CD8-positive, alpha-beta memory T cell (primary cell): ENCODE measurements at places on chromosomes 4 and X. TPM values are rescaled to one million over a fixed set of nuclear protein-coding genes. Genes with fewer than 3 reads are reported as not detected.

FMR1NB gene
- total RNA-seq = not detected

TMA16 gene
- 52.9 TPM for total RNA-seq

AKAP14 gene
- not detected for total RNA-seq

ABLIM2 gene
- total RNA-seq = 0.72 TPM

DNA sequence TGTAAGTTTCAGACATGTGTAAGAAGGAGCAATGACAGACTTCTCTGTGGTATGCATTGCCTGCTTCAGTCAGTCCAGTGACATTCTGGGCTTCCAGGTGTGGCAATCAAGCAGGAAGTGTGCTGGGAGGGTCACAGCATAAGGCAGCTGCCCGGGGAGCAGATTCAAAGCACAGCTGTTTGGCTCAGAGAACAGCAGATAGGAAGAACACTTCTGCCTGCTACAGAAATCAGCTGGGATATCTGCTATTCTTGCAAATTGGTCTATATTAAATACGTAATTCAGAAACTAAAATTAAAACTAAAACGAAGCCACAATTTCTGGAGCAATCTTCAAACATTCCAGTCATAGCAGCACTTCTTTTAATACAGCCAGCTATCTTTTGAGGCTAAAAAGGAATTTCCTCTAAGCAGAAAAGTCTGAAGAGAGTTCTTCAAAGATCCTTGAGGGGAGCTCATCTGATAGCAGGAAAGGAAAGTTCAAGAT lies 47.5 kb upstream of the GALNT7 start:
- DNase-seq = no peak

- no peak for DNase-seq
Measured at GRCh38 chrX:100328351-100328750, 81.7 kb downstream of the PCDH19 start.

DNA sequence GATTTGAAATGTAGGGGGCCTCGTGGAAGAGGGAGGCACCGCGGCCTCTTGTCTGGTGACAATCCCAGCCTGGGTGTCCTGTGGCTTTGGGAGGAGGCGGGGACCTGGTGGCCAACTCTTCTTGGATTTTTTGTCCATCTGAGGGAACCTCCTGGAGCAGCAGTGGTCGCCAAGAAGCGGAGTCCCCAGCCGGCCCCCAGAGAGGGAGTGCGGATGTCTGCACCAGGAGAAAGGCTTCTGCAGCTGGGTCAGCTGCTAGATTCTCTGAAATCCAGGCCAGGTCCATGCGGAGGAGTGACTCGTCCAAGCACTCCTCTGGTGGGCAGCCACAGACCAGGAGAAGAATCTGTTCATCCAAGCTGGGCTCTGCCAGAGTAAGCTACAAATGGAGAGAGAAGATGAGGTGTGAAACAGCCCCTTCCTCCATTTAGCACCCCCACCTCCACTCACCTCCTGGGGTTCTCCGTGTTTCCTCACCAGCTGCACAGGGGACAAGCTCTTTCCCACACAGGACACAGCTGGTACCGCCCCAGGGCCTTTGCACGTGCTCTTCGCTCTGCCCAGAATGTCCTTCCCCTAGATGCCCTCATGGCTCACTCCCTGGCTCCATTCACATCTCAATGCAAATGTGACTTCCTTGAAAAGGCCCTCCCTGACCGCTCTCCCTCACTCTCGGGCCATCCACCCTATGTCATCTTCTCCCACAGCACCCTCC lies 27.6 kb downstream of the C4orf50 start:
- DNase-seq = no peak

- no peak for DNase-seq
Measured at GRCh38 chr4:127881563-127881864, 821 bp downstream of the PLK4 start.

DNA sequence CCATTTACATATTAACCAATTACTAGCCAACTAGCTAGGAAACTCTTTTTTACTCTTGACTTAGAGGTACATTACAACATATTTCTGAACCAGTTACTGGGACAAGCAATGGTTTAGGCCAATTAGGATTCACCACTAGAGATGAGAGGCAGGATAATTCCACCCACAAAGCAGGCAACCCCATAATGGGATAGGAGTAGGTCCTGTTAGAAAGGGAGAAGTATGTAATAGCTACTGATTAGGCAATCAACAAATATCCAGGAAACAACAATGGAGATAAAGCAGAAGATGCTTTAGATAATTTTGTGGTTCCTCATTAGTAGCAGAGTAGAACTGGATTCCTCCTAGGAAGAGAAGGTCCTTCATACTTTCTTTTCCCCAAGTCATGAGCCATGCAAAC lies 173.8 kb upstream of the GLRA2 start:
- no peak for DNase-seq

DNA sequence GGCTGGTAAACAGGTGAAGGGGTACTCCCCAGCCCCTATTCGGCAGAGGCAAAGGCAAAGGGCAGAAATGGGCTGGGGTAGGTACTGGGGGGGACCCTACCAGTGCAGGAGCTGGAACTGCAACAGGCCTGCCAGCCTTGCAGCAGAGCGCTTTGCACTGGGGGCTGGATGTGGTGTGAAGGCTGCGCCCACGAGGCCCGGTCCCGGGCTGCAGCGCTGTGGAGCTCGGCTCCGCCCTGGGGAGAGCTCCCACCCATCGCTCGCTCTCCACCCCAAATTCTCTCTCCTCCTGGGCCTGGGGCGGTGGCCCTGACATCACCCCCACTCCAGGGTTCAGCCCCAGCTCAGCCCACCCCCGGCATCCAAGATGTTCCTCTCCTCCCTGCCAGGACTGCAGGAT lies 24.2 kb downstream of the IQSEC2 start:
- no peak for DNase-seq

DNA sequence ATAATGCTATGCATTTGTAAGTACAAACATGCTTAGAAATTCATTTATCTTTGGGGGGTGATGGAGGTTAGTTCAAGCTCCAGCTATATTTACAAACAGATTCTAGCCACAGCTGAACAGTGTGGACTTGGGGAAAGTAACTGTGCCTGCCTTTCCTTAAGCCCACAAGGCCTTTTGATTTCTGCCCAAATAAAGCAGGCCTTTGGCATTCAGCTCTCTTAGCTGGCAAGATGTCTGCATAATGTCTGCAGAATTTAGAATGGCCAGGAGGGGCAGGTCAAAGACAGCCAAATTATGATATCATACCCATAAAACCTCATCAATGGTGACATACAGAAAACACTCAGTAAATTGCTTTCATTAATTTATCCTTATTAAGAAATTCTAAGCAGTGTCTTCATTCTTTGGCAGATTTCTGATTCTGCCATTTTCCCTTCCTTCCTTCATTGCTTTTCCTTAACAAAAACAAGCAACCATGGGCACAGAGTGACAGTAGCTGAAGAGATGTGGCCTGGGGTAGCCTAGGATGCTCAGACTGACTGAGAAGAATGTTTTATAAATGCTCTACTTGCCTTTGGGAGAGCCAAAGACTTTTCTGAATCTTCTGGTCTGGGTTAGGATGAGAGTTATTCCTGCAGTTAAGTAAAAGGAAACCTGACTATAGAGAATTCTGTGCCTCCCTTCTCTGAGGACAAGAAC lies 538.7 kb upstream of the NR3C2 start:
- DNase-seq = no peak
